ENCODE measurements at places on chromosomes 1 and 21. TPM values are rescaled to one million over a fixed set of nuclear protein-coding genes. Genes with fewer than 3 reads are reported as not detected.

CD101 gene
- 1.8 TPM for total RNA-seq

FMN2 gene
- total RNA-seq = not detected

CATSPERE gene
- 0.43 TPM for total RNA-seq

PDPN gene
- total RNA-seq = 3.1 TPM

SLC44A5 gene
- 2.5 TPM for total RNA-seq

NIPAL3 gene
- total RNA-seq = 23.9 TPM

GREM2 gene
- not detected for total RNA-seq

VASH2 gene
- total RNA-seq = not detected

PDE4DIP gene
- 17.1 TPM for total RNA-seq

ARHGEF16 gene
- 22.8 TPM for total RNA-seq

CFHR5 gene
- total RNA-seq = not detected

PPIAL4G gene
- total RNA-seq = not detected

KCNT2 gene
- total RNA-seq = 0.50 TPM

SKI gene
- total RNA-seq = 37.7 TPM

ZMYM1 gene
- 32.5 TPM for total RNA-seq

CCDC181 gene
- total RNA-seq = 0.14 TPM

S100A10 gene
- 115 TPM for total RNA-seq

DCST1 gene
- not detected for total RNA-seq

FAM229A gene
- 0.34 TPM for total RNA-seq

ANKRD35 gene
- total RNA-seq = 3.8 TPM

AKR7A3 gene
- 0.57 TPM for total RNA-seq

GJA8 gene
- total RNA-seq = not detected

CLCA4 gene
- total RNA-seq = 26.7 TPM

NR5A2 gene
- under 0.01 TPM for total RNA-seq

LMX1A gene
- total RNA-seq = not detected

CTTNBP2NL gene
- total RNA-seq = 12.6 TPM

HES5 gene
- total RNA-seq = 0.28 TPM

NPPA gene
- not detected for total RNA-seq

BMP8B gene
- total RNA-seq = 1.0 TPM

PLPPR5 gene
- not detected for total RNA-seq

ZNF695 gene
- total RNA-seq = 0.21 TPM

KRTAP19-3 gene
- total RNA-seq = not detected

CFAP141 gene
- total RNA-seq = not detected

NBL1 gene
- total RNA-seq = 54.7 TPM

ALPL gene
- 0.93 TPM for total RNA-seq

MYOM3 gene
- total RNA-seq = 0.85 TPM

POFUT2 gene
- 10.6 TPM for total RNA-seq

FCRL2 gene
- total RNA-seq = not detected

All from nasal cavity respiratory epithelium epithelial cell of viscerocranial mucosa (primary cell).